ENCODE measurements at places on chromosomes 16 and 17.
A peak's percentile ranks its signal among the peaks of the same experiment; 100 is the strongest.

GRCh38 chr16:51067352-51067751 lies 83.7 kb downstream of the SALL1 start:
- DNase-seq: no peak

- DNase-seq: peak; percentile 80
Measured at GRCh38 chr17:75877752-75878173, 618 bp downstream of the TRIM47 start.

- DNase-seq: no peak
Measured at GRCh38 chr17:66379996-66380395, 77.6 kb downstream of the PRKCA start.

DNA sequence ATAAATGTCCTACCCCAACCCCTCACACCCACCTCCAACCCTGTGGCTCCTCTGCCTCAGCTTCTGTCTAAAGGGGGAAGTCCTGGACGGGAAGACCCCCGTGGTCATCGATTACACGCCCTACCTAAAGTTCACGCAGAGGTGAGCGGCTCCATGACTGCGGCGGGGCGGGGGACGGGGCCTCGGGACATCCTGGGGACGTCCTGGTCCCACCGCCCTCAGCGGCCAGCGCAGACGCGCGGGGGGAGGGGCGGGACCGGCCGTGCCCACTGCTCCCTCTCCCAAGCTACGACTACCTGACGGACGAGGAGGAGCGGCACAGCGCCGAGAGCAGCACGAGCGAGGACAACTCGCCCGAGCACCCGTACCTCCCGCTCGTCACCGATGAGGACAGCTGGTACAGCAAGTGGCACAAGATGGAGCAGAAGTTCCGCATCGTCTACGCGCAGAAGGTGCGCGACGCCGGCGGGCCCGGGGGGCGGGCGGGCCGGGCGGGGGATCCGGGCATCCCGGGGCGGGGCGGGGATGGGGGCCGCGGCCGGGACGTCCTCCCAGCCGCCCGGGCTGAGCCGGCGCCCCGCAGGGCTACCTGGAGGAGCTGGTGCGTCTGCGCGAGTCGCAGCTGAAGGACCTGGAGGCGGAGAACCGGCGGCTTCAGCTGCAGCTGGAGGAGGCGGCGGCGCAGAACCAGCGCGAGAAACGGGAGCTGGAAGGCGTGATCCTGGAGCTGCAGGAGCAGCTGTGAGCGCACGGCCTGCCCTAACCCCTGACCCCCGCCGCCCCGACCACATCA lies 6.7 kb downstream of the RUNDC3A start:
- peak; percentile 73 for DNase-seq

GRCh38 chr17:32298721-32299579 lies 33.3 kb downstream of the RHBDL3 start:
- no peak for DNase-seq

DNA sequence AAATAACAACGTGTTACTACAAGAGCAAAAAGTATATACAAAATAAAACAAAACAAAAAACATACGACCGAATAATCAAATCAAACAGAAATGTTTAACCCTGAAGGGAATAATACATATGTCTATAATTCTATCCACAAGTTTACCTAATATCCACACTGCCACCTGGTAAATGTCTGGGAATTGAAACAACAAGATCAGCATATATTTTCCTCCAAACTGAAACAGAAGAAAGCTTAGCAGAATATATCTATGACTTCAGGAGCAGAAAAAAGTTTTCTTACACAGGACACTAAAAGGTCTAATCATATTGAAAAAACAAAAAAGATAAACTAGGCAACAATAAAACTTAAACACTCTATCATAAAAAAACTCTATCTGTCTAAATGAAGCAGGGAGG lies 404.0 kb downstream of the CDH11 start:
- no peak for DNase-seq

DNA sequence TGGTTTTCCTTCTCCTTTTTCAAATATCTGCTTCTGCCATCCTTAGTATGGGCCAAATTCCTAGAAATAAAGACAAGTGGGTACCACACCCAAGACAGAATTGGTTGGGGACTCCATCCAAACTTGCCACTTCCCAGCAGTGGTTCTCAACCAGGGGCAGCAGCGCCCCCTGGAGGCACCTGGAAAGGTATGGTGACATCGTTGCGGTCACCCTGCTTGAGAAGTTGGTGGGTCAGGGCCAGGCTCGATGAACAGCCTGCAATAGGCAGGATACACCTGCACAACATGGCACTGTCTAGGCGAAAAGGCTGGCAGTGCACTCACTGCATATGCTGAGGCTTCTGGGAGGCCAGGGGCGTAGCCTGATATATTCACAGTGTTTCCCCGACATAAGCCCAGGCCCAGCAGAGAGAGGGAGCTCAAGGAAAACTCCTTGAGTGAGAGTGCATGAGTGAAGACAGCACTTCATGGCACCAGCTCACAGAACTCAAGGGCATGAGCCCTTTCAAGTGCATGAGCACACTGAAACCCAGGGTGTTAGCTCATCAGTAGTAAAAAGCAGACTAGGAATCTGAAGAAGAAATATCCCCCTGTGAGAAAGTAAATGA lies 57.7 kb downstream of the CMC2 start:
- peak; percentile 47 for DNase-seq

- DNase-seq: no peak
Measured at GRCh38 chr17:81593105-81593871, 41.1 kb upstream of the FAAP100 start.

DNA sequence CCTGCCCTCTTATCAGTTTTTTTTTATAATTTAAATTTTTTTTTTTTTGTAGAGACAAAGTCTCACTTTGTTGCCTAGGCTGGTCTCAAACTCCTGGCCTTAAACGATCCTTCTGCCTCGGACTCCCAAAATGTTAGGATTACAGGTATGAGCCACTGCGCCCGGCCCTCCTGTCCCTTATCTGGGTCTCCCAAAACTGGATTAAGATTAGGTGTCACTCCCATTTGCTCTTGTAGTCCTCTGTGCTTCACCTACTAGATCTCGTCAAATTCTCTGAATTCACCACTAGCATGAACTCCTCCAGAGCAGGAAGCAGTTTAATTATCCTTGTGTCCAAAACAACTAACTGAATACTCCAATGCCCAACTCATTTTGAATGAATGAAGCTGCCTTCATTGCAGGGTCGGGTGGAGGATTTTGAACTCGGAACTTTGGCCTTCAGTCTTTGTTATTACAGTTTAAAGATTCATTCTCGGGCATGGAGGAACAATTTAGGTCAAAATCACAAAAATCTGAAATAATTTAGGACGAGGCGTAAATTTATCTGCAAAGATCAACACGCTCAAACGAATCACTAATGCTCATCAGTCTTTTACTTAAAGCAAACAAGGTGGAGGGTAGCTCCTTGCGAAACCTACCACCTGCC lies 802 bp upstream of the ATXN2L start:
- DNase-seq: no peak

DNA sequence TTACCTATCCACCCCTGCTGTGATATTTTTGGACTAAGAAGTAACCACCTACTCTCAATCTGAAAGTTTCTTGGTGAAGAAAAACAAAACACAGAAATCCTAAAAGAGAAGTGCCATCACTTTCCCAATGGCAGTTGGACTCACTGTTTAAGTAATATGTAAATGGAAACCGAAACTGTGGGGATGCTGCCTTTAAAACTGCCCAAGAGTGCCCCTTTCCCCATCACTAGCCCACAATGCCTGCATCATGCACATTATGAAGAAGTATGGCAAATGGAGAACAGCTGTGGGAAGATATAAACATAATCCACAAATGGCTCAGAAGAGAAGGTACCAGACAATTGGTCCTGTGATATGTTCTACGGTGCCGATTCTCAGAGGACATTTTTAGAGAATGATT lies 33.5 kb upstream of the SLC6A2 start:
- no peak for DNase-seq

DNA sequence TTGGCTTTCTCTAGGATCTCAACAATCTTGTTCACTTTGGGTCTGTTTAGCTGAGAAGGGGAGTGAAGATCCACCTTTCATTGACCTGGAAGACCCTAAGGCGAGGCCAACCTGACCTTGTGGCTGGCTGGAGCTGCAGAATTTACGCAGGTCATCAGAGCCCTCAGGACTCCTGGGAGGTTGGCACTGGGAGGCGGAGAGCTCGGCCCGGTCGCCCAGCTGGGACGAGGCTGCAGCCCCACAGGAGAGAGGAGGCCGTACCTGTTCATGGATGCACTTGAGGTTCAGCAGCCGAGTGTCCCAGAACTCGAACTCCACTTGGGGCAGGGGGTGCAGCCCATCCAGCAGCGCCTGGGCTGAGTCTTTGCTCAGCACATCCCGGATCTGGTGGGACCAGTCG lies 5.9 kb downstream of the DNAH17 start:
- DNase-seq: no peak

DNA sequence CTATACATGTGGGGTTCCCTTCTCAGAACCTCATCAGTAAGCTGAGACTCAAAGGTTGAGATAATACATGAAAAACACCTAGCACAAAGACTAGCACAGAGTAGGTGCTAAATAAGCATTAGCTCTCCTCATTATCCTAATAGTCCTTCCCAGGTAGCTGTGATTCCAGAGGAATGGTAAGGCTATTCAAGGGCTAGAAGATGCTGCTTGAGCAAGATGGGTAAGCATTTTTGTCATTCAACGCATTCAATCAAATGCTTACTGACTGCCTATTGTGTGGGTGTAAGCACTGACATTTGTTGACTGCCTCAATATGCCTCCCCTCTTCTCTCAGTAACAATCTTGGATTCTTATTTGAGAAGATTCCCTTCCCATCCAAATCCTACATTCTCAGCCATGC lies 4.0 kb downstream of the SUPT4H1 start:
- DNase-seq: no peak

DNA sequence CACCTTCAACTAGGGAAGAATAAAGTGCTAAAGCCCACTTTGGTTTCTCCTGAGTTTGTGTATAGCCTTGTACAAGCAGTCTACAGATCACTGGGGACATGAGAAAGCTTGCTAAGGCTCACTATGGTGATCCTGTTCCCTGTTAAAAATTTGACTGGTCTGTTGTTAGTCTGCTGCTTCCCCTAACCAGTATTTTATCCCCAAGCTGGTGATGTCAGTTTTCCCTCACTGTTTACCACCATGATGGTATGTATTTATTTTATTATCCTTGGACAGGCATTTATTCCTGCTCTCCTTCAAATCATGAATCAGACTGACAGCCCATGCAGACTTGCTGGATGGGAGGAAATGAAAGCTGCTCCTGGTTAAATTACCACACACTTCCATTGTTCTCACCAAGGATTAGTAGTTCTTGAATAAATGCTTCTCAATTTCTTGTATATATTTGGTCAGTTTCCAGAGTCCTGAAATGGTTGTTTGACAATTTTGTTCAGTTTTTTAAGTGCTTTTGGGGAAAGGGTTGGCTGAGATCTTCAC lies 99.6 kb downstream of the CA4 start:
- no peak for DNase-seq

- no peak for DNase-seq
Measured at GRCh38 chr16:178668-179015, 1.6 kb upstream of the HBQ1 start.

GRCh38 chr17:35183332-35183731 lies 10.9 kb downstream of the SLC35G3 start:
- DNase-seq: no peak

DNA sequence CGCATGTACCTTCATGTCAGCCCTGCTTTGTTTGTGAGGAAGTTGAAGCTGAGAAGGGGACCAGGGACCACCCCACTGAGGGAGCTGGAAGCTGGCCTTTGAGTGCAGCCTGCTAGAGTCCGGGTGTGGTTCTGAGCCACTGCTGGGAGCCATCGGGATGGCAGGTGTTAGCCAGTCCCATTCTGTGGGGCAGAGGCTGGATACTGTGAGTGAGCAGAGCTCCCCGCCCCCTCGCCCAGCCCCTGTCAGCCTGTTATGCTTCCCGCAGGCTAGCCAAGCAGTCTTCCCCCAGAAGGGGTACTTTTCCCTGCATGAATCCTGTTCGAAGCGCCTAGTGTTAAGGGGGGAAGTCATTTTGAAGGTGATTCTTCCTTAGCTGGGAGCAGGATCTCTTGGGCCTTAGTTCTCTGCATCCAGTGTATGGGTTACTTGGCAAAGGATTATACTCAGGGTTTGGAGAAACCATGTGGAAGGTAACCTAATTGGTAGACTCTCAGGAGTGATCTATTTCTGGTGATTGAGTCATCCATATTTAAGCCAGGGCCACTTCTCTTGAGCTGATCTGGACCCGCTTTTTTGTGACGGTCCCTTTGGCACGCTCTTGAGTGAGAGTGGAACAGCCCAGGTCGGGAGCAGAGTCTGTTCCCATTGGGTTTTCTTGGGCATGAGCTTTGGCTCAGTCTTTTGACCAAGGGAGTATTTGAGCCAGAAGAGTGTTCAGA lies 23.8 kb downstream of the AKAP1 start:
- DNase-seq: no peak

- no peak for DNase-seq
Measured at GRCh38 chr16:69323415-69323814, 7.0 kb downstream of the PDF start.

- DNase-seq: no peak
Measured at GRCh38 chr16:4525069-4525468, 13.5 kb downstream of the CDIP1 start.

DNA sequence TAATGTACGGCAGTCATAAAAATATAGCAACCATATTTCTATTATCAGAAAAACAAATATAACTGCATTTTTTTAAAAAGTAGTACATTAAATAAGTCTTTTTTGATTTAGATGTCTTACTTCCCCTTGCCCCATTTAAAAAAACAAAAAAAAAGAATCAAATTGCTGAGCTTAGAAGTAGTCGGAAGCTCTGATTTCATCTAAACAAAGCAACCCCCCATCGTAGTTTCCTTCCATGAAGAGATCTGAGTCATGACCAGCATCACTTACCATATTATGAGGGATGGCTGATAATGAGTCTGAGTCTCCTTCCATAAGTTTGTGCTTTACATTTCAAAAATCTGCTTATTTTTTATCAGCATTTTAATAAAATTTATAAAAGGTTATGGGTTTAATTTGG lies 86.2 kb downstream of the ITFG1 start:
- DNase-seq: no peak

DNA sequence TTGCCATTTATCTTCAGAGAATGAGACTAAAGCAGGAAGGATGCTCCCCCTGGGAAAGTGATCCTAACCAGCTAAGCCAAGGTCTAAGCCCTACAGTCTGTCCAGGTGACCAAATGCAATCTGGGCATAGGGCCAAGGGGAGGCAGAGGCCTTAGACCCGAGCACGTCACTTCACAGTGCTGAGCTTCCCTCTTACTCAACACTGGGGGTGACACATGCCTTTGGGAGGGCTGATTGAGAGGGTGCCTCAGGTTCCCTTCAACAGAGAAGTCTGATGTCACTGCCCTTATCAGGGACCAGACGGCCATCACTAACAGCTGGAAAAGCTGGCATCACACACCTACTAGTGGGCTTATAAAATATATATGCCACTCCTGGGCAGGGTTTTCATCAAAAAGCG lies 4.0 kb downstream of the CIAO2B start:
- no peak for DNase-seq
